AG08396 (cell line): ENCODE measurements at places on chromosomes 1 and 21.

DNA sequence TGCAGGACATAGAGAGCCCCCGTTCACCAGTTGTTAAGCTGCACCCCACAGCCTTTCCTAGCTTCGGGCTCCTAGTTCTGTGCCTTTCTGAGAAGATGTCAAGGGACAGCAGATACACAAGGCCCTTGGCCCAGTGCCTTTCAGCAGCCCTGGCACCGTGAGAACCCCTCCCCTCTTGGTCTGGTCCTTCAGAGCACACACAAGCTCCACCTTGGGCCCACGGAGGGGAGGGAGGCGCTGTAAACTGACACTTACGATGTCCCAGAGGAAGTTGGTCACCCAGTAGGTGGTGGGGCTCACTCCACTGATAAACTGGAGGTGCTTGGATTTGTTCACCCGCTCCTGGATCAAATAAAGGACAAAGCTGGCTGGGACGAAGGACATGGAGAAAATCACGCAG lies 101.6 kb downstream of the ABCA4 start:
- no peak for DNase-seq

- peak; percentile 82 for DNase-seq
Observed at GRCh38 chr1:44714944-44715571, 15.9 kb downstream of the RNU5D-1 start.

DNA sequence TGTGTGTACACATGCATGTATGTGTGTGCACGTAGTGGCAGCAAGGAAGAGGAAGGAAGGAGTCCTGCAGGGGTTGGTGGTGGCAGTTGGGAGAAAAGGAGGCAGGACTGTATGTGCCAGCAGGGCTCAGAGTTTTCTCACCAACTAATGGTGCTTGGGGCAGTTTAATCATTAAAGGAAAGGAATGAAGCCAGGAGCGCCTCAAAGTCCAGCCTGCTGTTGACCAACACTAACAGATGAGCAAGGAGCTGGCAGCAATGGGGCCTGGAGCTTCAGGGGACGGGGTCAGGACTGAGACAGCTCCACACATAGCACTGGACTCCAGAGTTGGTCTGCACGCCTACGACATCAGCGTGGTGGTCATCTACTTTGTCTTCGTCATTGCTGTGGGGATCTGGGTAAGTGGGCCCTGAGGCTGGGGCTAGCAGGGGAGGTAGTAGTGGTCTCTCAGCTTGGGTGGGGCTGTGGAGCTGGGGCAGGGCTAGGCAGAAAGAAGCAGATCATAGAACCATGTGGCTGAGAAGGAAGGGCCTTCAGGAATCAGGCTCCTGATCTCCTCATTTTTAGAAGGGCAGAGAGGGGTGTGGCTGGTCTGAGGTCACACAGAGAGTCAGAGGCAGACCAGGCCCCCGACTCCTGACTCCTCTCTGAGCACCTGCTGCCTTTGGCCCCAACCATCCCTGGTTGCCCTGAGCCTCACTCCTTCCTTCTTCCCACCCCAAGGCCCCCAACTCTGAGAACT lies at the start of gene SLC5A9:
Gene SLC5A9 (plus strand): TSS at position 216 of the 742 bp plus-strand sequence. CDS start 21 bp downstream, at position 237.
- no peak for DNase-seq

DNA sequence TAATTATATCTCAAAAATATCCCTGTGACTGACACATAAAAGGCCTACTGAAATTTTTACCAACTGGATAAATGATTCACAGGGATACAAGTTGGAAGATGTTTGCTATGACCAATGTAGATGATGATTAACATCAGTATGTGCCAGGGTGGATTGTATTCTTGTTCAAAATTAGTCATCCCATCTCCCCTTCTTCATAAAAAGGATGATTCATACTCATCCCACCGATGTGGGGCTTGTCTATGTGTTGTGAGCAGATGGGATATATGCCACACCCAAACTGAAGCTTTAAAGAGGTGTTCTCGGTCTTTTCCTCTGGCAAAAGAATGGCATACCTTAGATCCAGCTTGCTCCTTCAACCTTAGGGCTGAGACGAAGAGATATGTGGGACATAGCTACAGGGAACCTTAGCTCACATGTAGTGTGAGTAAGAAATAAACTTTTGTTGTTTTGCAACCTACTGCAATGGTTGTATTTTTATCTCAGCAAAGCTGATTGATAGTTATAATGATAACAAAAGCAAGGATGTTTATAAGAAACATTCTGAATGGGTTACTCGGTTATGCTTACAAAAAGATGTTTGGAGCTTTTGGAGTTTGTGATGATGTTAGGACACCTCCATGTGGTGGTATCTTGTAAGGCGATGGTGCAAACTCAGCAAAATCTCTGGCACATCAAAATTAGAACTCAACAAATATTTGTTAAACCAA lies 29.4 kb downstream of the SPATA17 start:
- DNase-seq = peak; percentile 44

GRCh38 chr21:43733060-43733459 lies 14.1 kb downstream of the PDXK start:
- no peak for DNase-seq

- DNase-seq = no peak
Observed at GRCh38 chr1:8974551-8974950, 28.9 kb downstream of the CA6 start.

DNA sequence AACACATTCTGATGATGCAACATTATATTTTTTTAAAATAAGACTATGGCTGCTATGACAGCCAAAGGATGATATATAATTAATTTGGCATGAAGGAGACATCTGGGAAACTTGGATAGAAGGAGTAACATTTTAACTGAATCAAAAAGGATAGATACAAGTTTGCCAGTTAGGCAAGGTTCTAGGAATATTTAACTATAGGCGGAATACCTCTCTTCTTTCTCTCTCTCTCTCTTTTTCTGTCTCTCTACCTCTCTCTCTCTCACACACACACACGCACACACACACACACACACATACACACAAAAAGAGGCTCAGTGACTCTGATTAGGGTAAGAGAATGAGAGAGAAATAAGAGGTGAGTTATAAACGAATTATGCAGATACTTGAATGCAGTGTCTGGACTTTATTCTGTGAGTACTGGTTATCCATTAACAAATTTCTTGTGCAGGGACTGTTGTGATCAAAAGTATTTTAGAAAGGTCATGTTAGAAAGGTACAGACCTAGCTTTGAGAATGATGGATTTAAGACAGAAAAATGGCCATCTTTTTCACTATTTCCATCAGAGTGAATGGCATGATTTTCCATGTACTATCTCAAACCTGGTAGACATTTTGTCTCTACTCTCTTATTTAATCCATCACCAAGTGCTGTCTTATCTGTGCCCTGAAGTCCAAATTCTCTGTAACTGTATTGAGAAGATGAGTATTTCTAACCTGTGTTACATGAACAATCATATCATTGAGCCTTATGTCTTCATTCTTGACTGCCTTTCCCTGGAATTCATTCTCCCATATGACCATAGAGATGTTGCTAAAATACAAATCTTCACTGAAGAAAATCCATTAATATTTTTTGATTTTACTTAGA lies 1106.9 kb upstream of the ADGRL4 start:
- DNase-seq = no peak
